ENCODE measurements at places on chromosomes 3 and 15.

GRCh38 chr3:197615430-197615829 is 59.7 kb upstream of the BDH1 start:
- no peak for DNase-seq

GRCh38 chr3:22555753-22556435 is 647.2 kb upstream of the UBE2E2 start:
- DNase-seq = no peak

DNA sequence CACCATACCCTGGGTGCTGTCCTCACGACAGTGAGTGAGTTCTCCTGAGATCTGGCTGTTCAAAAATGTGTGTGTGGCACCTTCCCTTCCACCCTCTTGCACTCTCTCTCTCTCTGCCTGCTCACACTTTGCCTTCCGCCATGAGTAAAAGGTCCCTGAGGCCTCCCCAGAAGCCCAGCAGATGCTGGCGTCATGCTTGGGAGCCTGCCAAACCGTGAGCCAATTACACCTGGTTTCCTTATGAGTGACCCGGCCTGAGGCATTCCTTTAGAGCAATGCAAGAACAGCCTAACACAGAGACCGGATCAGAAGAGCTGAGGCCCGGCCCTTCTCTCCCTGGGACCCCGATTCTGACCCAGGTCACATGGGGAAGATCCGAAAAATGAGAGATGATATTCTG is 15.4 kb downstream of the TMEM44 start:
- DNase-seq = no peak

- DNase-seq = no peak
Observed at GRCh38 chr3:141227216-141227615, 4.4 kb upstream of the PXYLP1 start.

GRCh38 chr3:142095841-142096240 is 53.5 kb downstream of the TFDP2 start:
- DNase-seq = no peak

DNA sequence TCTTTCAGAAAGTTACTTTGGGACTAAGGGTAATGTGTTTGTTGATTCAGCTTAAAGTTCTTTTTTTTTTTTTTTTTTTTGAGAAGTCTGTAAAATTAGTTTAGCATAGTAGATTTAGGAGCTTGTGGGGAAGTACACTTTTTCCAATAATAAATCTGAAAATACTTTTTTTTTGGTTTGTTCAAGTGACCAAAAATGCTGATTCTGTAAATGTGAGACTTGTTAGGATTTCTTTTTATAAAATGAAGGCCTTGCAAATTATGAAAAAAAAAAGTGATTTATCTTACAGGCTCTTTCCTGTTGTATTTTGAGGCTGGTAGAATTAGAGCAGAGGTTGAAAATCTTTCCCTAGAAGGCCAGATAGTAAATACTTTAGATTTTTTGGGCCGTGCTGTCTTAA is 7.6 kb downstream of the OXNAD1 start:
- no peak for DNase-seq

DNA sequence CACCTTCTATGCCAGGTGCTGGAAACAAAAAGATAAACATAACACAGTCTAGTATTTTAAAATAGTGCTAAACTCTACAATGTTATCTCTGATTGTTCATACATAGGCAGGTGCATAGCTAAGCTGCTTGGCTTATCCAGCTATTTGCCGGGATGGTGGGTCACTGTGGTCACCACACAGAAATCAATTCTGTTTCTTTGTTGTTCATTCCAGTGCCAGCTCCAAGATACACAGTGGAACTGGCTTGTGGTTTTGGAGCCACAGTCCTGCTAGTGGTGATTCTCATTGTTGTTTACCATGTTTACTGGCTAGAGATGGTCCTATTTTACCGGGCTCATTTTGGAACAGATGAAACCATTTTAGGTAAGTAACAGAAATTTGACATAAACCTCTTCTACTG is 130.2 kb downstream of the IL1RAP start:
- no peak for DNase-seq

DNA sequence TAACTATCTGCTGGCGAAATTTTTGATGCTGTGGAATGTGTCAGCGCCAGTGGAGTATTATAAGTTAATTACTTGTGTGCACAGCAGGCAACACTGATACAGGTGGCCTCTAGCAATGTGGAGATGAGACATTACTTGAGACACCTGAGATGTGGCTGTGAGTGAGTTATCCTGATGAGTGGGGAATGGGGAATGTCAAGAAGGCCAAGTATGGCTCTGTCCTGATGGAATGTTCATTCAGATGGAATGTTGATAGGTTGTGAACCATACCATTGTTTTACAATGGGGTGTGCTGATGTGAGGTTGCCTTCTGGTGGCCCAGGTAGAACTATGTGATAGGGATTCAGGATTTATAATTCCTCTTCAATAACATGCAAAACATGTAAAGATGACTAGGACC is 404.8 kb downstream of the PTPRG start:
- DNase-seq = no peak

- DNase-seq = peak; percentile 58
Observed at GRCh38 chr3:108127301-108127988, 36.6 kb upstream of the CD47 start.

DNA sequence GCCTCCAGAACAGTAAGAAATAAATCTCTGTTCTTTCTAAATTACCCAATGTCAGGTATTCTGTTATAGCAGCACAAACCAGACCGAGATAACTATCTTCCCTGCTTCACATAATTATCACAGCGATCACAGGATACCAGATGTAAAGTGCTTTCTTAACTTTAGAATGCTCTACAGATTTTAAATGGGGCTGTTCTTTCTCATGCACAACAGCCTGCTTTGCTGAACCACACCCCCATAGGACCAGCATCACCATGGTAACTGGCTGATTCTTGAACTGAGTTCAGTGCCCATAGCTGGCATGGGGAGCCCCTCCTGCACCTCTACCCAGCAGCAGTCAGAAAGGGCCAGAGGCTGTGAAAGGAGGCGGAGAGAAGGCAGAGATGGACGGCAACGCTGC is 7.8 kb downstream of the CD80 start:
- DNase-seq = no peak

- DNase-seq = no peak
Observed at GRCh38 chr15:52013151-52013791, 5.7 kb upstream of the MAPK6 start.

- no peak for DNase-seq
Observed at GRCh38 chr15:74396445-74397238, 29.2 kb upstream of the CYP11A1 start.

DNA sequence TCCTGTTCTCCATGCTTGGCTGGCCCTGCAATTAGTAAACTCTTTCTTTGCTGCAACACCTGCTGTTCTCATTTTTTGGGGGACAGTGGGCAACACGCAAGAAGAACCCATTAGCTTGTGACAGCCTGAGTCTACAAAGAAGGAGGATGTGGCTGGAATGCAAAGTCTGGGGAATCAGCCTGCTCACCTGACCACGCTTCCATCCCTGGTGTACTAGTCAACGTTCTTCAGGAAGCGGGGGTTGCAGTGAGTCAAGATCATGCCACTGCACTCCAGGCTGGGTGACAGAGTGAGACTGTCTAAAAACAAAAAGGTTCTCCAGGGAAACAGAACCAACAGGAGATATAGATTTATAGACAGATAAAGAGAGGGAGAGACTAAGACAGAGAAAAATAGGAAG is 27.7 kb upstream of the KBTBD12 start:
- DNase-seq = no peak

DNA sequence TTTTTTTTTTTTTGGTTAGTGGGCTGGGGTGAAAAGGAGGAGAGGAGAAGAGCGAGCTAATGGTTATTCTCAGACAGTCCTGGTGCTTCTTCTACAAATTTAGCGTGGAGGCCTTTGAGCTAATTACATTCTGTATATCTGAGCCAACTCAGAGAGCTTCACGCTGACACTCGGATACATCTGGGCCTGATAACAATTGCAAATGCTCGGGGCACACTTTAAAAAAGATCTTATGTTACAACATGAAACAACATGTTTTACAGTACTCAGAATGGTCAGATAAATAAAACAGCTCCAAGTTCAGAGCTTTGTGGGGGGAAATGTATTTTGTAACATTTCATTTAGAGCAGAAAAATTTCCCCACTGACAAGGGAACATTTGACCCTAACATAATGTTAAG is 966.9 kb upstream of the NR2F2 start:
- no peak for DNase-seq

- DNase-seq = no peak
Observed at GRCh38 chr3:8777201-8777977, 8.0 kb upstream of the OXTR start.

DNA sequence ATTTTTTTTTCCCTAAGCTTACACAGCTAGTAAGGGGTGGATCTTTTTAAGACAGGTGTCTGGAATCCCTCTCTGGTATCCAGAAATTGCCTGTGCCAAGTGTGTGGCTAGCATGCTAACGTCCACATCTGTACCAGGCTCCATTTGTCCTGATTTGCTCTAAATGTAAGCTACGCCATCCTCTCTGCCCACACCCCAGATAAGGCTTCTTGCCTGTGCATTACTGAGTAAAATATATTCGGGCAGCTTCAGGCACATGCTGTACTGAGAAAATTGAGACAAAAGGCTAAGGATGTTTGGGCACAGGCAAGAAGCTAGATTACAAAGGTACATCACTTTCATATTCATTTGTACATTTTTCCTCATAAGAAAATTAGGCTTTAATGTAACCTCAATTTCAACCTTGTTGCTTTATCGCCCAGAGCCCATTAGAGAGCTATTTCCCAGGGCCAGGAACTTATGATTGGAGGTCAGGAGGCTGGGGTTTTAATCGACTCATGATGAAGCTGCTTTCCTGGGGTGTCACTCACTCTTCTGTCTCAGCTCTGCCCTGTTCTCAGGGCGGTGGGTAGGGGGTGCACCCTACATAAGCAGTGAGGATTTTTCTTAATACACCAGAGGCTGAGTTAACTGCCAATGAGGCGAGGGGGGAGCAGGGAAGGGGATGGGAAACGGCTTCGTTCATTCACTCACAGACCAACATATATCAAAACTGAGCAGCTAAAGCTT is 106.3 kb downstream of the RORA start:
- DNase-seq = no peak

DNA sequence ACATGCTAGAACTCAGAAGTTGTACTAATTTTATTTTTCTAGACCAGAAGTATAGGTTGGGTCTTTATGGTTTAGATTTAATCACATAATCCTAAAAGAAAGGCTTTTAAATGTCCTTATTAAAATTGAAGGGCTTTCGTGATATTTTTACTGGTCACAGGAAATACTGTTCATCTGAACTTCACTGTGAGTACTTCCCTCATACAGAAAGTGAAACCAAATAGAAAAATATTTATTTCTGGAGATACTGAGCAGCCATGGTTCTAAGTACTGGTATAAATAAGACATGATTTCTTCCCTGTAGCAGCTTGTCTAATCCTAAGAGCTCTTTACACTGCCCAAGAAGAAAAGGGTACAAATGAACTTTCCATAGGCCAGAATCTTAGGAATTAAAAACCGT is 2.0 kb downstream of the SNRK start:
- DNase-seq = no peak

GRCh38 chr15:63587527-63587926 is 9.7 kb upstream of the FBXL22 start:
- DNase-seq = no peak

- DNase-seq = no peak
Observed at GRCh38 chr3:122952520-122952919, 75.0 kb downstream of the SEMA5B start.

GRCh38 chr3:11150256-11150655 is 4.0 kb upstream of the HRH1 start:
- DNase-seq = no peak

DNA sequence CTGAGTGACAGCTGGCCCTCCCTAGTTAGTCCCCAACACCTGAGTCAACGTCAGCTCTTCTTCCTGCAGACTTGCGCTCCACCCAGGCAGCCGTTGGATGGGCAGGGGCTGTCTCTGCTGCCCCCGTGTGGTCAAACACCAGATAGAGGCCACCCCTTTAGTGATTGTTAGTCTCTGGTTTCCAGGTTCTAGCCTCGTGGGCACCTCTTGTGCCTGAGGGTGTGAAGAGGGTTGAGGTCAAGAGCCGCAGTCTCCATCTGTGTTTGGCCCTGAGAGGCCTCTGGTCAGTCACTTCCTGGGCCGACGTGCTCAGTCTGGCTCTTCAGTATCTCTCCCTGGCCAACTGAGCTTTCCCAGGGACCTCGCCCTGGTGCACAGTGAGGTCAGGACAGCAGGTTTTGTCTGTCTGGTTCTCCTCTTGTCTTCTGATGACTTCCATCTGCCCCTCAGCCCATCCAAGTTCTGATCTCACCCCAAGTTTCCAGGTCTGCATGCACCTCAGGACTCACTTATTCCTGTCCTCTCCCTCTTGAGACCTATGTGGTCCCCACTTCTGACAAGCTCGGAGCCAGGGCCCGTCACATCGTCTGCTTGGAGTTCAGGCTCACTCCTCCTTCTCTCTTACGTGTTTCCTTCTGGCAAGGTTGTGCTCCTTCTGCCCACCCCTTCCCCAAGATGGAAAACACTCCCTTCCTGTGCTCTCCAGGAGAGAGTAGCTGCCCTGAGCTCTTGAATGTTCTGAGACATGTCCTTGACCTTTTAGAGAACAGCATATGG is 20.9 kb downstream of the CD276 start:
- peak; percentile 73 for DNase-seq

- no peak for DNase-seq
Observed at GRCh38 chr15:88625943-88626741, 5.0 kb downstream of the AEN start.

GRCh38 chr3:185423178-185423577 is 60.2 kb downstream of the MAP3K13 start:
- no peak for DNase-seq

All from activated naive CD8-positive, alpha-beta T cell treated with anti-CD3 and anti-CD28 coated beads, Interleukin-2, amount 10 ng/mL, durations not matched to agents 7 days and 5 days (primary cell).